Activated T-cell treated with anti-CD3 and anti-CD28 coated beads for 4 hours (primary cell): ENCODE measurements at places on chromosomes 6 and 20.

- no peak for DNase-seq
Observed at GRCh38 chr6:148147463-148147830, 195.2 kb upstream of the SASH1 start.

- DNase-seq = no peak
Observed at GRCh38 chr20:13009682-13010406, 1.1 kb downstream of the SPTLC3 start.

DNA sequence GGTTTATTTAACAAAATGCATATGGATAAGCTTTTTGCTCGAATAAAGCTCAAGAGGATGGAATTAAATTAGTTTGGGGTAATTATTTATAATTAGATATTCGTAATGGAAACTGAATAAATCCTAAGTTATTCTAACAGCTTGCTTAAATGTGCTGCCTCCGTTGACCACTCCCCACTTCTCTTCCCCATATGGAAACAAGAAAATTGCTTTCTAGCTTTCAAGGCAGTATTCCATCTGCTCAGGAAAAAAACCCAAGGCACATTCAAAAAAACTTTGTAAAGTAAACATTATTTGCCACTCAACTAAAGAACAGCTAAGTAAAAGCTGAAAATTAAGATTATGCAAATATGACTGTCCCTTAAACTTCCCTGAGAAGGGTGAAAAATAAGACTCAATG is 369.2 kb downstream of the HAO1 start:
- DNase-seq = no peak

DNA sequence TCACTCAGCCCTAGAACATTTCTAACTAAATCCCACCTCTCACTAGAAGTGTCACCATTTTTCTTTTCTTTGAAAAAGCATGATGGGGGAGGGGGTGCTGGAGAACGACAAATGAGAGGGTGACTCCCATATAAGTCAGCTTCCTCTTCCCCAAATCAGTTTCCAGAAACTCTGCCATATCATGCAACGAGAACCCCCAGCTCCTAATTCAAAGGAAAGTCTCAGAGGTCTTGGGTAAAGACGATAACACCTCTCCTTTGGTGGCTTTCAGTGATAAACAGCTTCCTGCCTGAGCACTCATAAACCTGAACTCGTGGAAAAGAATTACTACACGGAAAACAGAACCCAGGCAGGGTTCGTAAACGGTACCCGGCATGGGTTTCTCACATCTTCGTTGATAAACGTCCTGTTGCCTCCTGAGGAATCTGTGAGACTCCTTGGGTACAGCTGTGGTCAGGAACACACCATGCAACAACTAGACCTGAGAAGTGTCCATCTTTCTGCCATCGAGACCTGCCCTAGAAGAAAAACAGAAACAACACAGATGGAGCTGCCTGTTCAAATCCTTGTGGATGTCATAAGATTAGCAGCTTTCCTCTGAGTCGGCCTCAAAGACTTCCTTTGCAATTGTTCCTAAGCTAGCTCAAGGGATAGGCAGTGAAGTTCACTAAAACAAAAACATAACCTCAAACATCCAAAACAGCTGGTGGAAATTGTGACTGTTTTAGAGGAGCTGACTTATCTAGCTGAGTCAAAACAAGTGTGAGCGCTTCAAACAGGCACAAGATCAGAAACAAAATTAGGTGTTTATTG is 185.8 kb upstream of the PRDM1 start:
- no peak for DNase-seq
